ENCODE measurements at places on chromosomes 2 and 18.

GRCh38 chr18:51907687-51908597, 432.1 kb upstream of the DCC start:
- peak; percentile 18 for DNase-seq

- DNase-seq, result no peak
Observed at GRCh38 chr2:84778911-84779690, 101.8 kb downstream of the TRABD2A start.

GRCh38 chr18:60684843-60685513, 312.4 kb upstream of the MC4R start:
- no peak for DNase-seq

- no peak for DNase-seq
Observed at GRCh38 chr18:49920731-49921130, 107.4 kb upstream of the ACAA2 start.

GRCh38 chr2:207759890-207760289, 9.8 kb downstream of the FZD5 start:
- DNase-seq, result no peak

DNA sequence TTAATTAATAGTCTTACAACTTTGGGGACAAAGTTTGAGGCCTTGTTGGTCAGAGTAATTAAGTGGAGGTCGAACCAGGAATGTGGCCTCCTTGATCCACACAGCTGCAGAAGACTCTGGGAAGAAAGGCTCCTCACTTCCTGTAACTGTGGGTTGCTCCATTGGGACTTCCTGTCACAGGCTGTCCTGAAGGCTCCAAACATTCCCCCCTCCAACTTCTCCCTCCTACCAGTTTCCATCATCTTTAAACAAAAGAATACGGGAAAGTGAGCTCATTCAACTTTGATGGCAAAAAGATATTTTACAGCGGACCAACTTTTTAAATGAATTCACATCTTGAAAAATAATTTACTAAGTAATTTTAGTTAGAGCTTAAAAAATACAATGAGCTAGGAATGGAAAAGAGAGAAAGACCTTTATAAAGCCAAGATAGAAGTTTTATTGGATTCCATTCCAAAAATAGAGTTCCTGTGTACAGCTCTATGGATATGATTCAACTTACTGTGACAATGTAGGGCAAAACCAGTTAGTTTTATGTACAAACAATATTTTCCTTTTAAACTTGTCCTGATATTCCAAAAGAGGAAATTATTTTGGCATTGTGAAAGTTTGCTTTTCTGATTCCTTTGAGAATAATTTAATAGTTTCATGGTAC, 212.0 kb upstream of the NABP1 start:
- no peak for DNase-seq

DNA sequence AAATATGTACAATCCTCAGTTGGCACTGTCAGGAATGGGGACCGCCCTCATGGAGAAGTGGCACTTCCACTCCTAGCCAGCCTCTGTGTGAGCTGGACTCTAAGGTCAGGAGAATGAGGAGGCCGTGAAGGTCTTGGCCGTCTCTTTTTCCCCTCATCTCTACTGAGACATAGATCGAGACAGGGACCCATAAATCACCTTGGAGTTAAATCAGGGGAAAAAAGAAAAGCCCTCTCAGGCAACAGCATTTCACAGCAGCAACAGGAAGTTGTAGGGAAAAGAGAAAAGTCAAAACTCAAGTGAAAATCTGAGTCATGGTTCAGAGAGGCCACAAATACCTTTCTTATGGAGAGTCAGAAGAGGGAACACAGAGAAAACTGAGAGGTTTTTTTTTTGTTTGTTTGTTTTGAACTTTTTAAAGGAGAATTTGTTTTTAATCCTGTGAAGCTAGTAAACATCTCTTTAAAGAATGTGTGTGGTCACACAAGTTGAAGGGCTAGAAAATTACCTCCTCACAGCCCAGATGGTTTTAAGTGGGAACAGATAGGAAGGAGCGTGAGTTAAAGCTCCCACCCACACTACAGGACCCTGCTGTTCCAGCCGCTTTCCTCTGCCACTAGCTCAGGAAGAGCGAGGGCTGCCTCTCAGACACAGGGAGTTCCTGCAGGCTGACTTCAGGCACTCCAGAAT, 30.6 kb upstream of the CYP1B1 start:
- DNase-seq, result no peak

DNA sequence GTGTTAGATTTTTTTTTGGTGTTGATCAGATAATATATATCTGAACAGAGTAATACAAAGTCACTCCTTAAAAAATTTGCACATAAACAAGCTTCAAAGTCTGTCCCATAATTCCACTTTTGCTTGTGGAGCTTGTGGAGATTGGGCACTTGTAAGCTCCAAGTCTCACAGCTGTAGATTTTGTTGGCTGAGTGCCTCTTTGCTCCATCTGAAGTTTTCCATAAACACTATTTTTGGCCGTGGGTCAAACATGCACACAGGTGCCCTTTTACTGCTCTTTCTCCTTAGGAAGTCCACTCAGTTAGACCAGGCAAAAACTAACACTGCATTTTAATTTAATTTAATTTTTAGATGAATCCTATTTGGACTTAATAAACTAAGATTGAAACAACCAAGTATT, 3.6 kb upstream of the KCNJ13 start:
- no peak for DNase-seq

- DNase-seq, result no peak
Observed at GRCh38 chr2:56410140-56410539, 226.3 kb downstream of the CCDC85A start.

DNA sequence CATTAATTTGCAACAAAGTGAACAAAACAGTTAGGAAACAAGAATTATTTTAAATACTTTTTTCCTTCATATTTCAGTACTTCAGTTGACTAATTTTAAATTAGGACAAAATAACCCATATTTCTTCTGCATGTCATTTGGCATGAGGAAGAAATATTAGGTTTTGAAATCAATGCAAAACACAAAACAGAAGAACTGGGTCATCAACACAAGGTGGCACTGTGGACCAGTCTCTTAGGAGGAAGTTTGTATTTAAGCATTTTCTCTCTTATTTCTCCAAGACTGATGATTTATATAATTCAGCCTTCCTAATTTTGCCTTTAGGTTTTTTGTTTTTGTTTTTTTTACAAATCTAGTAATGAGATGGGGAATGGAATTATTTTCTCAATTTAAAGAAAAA, 352.8 kb upstream of the KCNH7 start:
- no peak for DNase-seq

GRCh38 chr2:238015705-238016104, 45.1 kb upstream of the SCLY start:
- no peak for DNase-seq

DNA sequence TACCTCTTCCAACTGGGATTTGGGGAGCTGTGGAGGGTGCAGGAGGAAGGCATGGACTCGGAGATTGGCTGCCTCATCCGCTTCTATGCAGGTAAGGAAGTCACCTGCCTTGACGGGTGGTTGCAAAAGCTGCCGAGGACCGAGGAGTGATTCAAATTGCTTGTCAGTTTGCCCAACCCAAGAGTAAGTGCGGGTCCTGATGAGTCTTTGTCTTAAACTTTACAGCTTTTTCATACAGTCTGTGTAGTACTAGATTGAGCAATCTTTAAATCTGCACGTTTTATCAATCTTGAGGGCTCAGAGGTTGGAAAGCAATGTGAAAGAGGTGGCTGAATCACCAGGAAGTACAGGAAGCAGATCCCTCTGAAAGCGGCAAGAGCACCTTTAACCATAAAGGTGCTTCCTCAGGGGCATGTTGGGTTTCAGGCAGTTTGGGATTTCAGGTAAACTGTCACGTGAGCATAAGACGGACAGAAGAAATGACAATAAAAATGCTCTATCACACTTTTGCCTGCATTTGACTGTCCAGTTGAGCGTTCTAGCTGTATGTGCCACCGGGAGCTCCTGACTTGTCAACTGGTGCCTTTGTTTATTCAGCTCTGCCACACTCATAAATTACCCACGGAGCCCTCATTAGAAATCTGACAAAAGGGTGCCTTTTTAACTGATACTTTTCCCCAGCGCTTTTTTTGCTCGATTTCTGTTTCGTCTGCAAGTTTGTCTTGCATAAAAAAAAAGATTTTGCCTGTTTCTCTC, 2.0 kb downstream of the PHLPP1 start:
- peak; percentile 89 for DNase-seq

DNA sequence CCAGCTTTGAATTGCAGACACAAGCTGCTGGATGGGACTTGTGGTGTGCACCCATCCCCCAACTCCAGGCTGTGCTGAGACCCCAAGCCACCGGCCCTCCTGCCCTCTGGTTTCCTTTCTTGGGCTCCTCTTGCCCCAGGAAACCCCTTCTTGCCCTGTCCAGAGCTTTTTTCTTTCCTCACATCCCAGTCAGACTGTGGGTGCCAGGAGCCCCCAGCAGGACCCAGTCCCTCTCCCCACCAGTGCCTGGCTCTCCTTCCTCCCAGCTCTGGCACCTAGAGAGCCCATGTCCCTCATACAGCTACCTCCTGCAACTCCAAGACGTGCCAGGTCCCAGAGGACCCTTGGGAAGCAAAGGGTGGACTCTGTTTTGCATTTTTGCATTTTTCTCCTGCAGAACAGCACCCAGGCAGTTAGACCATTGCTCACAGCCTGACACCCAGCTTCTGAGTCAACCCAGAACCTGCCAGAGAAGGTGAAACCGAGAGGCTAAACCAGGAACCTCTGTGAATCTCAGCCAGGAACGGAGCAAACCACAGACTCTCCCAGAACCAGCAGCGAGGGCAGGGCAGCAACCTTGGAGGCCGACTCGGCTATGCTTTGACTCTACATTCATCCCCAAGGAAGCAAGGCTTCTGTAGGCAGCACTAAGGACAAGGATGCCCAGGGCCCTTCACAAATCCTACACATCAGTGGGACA, 221.1 kb downstream of the ANAPC1 start:
- DNase-seq, result no peak

- no peak for DNase-seq
Observed at GRCh38 chr2:20525041-20526035, 78.5 kb downstream of the RHOB start.

DNA sequence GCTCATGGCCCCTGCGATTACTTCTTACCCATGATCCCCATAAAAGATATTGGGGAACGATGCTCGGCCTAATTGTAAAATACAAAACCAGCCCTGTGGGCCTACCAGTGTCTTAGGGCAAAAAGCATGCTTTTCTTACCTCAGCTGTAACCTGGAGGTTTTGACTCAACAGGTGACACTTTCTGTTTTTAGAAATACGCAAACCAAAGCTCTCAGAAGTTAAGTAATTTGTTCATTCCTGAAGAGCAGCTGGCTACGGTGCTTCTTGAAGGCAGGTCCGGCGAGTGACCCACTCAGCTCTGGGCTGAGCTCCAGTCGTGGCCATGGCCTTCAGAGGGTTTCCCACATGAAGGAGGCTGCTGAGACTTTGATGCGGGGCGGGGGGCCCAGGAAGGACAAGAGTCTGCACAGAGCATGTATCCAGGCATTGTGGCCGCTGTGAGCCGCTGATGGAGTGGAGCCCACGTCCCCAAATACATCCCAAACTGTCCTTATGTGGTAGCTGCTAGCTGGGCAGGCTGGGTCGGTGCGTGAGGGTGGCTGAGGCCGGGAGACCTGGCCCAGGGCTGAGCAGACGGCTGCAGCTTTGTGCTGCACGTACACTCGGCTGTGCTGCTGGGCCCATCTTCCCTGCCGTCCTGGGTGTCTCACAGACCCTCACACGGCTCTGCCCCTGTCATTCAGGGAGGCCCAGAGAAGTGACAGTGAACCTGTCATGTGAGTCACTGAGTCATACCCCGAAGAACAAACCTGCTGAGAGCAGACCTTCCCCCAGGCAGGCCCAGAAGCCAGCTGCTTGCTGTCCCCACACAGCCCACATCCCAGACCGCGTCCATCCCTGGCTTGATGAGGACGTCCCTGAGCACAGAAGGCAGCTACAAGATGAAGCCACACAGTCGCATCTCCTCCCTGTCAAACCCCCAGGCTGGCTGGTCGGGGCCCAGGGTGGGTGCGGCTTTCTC, 34.1 kb downstream of the ITGB1BP1 start:
- no peak for DNase-seq
